ENCODE measurements at places on chromosomes 16 and 17.
A peak's percentile ranks its signal among the peaks of the same experiment; 100 is the strongest.

DNA sequence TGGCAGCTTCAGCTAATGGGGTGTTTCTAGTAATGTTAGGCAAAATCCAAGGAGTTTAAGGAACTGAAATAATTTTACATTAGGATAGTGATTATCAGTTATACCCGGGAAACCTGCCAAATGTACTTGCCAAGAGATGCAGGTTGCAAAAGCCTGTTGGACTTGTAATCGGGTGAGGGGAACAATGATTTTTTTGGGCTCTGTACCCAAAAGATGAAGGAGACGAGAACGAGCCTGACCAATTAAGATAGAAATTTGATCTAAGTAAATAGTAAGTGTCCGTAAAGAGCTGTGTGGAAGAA, 56.3 kb upstream of the ARL4D start:
- DNase-seq, result no peak

DNA sequence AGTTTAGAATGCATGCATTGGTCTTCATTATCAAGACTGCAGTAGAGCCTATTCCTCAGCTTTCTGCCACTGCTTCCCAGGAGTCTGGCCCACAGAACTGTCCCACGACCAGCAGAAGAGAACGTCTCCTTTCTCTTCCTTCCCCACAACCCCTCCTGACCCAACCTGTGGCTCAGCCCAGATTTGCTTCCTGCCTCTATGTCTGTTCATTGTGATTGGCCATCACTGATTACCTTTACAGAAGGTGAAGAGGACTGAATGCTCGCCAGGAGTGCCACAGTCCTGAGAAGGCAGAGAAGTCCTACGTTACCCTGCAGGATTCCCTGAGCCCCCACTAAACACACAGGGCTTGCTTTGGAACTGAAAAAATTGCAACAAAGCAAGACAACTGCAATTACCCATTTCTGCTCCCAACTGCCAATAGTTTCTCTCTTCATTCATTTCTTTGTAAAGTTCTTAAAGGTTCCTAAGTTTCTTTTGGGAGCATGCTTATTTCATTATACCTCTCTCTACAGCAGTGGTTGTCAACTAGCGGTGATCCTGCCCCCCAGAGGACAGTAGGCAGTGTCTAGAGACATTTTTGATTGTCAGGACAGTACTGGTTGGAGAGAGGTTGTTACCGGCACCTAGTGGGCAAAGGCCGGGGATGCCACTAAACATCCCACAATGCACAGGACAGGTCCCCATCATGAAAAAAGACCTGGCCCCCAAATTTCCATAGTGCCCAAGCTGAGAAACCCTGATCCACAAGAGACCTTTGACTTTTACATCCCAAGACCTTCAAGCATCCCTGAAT, 4.5 kb upstream of the NAT9 start:
- DNase-seq, result no peak

DNA sequence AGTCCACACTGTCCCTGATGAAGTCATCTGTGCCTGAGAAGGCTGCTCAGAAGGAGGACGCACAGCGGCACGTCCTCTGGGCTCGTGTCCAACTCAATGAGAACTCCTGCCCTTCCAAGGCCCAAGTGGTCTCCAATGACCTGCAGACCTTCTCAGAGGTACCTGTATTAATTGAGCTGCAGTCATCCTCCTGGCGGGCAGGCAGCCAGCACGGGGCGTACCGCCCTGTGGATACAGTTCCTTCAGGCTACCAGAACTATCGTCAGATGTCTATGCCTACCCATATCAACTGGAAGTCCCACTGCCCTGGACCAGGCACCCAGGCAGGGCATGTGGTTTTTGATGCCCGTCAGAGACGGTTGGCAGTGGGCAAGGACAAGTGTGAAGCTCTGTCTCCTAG, 2.9 kb upstream of the TMEM102 start:
- no peak for DNase-seq

GRCh38 chr17:38543403-38544174, 62.2 kb downstream of the SRCIN1 start:
- no peak for DNase-seq

- no peak for DNase-seq
Measured at GRCh38 chr16:11202260-11203091, 53.5 kb downstream of the SOCS1 start.

- no peak for DNase-seq
Measured at GRCh38 chr16:10181196-10182162, 749 bp downstream of the GRIN2A start.

DNA sequence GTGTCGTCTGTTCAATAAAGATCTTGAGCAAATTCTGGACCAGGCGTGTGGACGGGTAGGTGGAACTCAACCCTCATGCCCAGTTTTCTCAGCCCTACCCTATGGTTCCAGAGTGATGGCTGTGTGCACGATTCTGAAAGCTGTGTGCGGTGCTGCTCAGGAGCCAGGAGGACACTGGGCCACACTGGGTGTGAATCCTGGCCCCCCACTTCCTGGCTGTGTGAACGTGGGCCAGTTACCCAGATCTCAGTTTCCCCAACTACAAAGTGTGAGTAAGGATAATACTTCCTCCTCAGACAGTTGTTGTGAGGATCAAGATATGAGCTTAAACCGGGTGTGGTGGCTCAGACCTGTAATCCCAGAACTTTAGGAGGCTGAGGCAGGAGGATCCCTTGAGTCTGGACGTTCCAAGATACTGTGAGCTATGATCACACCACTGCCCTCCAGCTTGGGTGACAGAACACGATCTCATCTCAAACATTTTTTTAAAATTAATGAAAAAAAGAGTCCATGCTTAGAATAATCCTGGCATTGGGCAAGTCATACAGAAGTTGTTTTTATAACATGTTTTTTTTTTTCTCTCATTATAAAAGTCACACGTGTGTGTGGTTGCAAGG, 14.7 kb upstream of the MPRIP start:
- no peak for DNase-seq

- no peak for DNase-seq
Measured at GRCh38 chr17:4017377-4017776, 53.1 kb upstream of the ATP2A3 start.

GRCh38 chr16:29820730-29821642, 724 bp downstream of the MVP start:
- DNase-seq, result no peak

GRCh38 chr17:82577300-82577699, 57.8 kb downstream of the FOXK2 start:
- DNase-seq, result no peak

DNA sequence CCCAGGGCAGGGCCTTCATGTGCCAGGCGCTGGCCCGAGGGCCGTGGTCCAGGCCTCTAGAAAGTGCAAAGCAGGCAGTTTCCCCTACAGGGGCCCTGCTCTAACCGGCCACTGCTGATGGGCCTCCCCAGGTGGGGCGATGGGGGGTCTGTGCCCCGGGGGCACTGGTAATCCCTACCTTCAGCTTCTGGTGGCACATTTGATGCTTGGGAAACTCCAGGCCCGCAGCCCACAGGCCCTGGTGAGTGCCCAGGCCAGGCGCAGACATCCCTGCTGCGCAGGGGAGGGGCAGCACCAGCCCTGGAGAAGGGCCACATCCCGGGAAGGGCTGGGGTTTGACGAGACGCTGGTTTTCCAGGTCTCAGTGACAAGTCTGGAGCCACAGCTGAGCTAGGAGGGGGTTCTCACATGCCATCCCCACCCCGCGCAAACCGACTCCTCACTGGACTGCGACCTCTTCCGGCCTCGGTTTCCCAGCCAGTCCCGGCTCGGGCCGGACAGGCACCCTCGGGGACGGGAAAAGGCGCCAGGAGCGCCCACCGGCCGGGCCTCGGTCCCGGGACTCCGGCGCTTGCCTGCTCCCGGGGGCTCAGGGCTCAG, 1.6 kb downstream of the DOC2B start:
- DNase-seq, result no peak

- DNase-seq, result no peak
Measured at GRCh38 chr16:23079675-23080301, 69.5 kb downstream of the USP31 start.

DNA sequence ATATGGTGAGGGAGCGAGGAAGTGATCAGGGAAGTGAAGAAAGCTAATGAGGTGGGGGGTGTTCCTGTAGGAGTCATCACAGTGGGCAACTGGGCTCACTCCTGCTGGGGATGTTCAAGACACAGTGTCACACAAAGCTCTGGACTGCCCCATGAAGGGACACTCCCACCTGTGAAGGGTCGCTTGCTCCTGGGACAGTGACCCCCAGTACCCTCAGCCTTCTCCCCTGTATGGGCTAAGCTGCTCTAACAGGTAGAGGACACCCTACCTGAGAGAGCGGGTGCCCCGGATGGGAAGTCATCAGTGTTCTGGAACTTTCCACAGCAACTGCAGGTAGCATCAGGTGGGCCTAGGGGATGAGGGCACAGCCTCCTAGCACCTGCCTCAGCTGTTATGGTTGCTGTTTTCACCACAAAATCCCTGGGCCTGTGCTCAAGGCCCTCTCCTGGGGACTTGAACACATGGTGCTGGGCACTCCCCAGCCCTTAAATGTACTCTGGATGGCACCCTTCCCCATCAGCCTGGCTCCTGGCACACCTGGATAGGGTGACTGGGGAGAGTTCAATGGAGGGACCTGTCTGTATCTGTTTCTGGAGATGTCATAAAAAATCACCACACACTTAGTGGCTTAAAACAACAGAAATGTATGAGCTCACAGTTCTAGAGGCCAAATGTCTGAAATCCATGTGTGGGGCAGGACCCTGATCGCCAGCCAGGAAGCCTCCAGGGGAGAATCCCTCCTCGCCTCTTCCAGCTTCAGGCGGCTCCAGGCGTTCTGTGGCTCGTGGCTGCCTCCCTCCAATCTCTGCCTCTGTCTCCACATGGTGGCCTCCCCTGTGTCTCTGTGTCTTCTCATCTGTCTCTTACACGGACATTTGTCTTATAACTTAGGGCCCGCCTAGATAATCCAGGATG, 104.0 kb upstream of the CDH5 start:
- no peak for DNase-seq

GRCh38 chr16:82282662-82283061, 112.6 kb upstream of the MPHOSPH6 start:
- DNase-seq, result no peak

DNA sequence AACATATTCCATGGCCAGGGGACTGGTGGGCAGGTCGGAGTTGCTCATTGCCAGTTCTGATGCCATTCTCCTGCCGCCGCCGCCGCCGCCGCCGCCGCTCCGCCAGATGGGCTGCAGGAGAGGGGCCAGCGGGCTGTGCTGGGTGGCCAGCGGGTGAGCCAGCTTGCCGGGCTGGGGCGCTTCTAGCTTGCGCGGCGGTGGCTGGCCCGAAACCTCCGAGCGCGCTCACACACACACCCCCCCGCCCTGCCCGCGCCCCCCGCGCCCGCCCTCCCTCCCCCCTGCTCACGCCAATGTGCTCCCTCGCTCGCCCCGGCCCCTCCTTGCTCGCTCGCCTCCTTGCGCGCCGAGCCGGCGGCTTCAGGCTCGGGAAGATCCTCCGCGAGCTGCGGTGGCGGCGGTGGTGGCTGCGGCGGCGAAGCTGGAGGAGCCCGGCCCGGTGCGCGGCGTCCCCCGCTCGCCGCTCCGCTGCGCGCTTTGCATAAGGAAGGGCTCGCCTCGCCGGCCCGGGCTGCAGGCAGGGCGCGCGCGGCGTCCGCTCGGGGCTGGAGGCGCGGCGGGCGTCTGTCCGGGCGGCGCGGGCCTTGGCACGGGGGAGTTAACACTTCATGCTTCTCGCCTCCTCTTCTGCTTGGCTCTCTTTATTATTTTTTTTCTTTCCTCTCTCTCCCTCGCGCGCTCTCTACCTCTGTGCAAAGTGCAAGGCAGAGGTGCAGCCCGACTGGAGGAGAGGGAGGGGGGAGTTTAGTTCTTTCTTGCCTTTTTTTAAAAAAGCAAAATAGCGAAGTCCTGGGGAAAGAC, 500 bp downstream of the MAF start:
- no peak for DNase-seq

- peak; percentile 22 for DNase-seq
Measured at GRCh38 chr16:70735141-70735979, 49.5 kb upstream of the MTSS2 start.

DNA sequence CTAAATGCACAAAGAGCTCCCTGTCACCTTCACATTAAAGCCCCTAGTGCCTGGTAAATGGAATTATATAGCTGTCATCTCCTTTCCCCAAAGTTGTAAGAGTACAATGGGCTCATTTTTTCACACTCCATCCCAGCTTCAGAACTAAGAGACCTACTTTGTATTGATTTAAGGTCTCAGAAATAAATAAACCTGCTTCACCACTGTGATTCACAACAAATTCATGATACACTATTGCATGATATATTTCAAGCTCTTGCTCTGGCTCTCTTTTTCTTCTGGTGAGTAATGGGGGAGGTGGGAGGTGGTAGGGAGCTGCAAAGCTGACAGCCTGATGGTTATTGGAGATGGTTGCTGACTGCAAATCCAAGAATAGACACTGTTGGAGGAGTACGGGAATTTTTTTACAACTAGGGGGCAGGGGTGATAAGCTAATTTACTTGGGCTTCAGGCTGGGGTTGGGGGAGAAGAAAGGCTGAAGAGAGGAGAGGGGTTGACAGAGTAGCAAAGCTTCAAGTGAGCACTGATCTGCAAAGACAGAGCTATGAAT, 189.9 kb downstream of the AATF start:
- no peak for DNase-seq

DNA sequence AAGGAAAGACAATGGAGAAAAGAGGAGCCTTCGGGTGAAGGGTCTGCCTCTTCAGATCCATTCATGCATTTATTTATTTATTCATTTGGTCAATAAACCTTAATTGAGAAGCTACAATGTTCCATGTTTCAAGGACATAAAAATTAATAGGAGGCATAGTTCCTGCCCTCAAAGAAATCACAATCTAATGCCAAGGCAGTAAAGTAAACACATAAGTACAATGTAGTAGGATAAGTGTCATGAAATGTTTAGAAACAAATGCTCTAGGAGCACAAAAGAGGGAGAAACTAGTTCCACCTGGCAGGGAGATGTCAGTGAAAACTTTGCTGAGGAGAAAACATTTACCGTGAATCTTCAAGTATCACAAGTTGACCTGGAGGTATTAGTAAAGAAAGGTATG, 103.5 kb upstream of the NOG start:
- DNase-seq, result no peak

DNA sequence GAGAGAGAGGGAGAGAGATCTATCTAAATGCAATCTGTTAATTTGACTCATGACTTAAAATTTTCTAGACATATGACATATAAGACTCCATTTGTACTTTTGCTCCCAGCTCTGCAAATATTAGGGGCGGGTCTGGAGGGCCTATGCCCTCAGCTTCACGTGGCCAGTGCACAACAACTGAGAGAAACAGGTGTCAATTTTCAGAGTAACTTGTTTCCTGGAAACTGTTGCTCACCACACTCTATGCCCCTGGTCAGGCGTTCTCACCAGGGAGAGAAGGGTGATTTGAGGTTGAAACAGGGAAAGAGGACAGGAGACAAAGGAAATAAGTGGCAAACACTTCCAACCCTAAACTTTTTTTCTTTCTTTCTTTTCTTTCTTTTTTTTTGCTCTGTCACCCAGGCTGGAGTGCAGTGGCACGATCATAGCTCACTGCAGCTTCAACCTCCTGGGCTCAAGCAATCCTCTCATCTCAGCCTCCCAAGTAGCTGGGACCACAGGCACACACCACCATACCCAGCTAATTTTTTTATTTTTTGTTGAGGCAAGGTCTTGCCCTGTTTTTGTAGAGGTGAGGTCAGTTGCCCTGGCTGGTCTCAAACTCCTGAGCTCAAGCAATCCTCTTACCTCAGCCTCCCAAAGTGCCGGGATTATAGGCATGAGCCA, 270.0 kb downstream of the SLC39A11 start:
- DNase-seq, result no peak

- no peak for DNase-seq
Measured at GRCh38 chr16:79587296-79587695, 13.2 kb downstream of the MAF start.
